GM18507 (cell line): ENCODE measurements at places on chromosomes 7 and 10.

GRCh38 chr7:117273814-117274225 lies 49.0 kb downstream of the WNT2 start:
- DNase-seq = no peak

DNA sequence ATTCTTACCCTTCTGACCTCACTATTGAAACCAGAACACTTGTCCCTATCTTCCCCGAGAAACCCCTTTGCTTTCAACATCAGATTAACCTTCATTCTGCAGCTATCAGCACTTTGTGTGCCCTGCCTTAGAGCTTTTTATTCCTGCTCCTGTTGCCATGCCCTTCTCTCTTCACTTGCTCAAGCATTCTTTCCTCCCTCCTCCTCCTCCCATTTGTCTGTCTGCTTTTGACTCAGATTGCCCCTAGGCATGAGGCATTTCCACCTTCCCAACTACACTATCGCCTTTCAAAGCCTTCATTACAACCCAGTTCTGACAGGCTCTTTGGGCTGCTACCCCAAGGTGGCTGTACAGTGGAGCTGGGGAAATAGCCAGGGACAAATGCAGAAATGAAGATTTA lies 143.3 kb downstream of the SLC25A13 start:
- DNase-seq = no peak

- no peak for DNase-seq
Observed at GRCh38 chr10:112753961-112754411, 196.1 kb upstream of the TCF7L2 start.

GRCh38 chr7:41415471-41416207 lies 287.3 kb downstream of the INHBA start:
- no peak for DNase-seq

GRCh38 chr10:5413012-5413938 lies 918 bp downstream of the NET1 start:
- DNase-seq = no peak

- DNase-seq = no peak
Observed at GRCh38 chr10:95531058-95531809, 29.9 kb downstream of the SORBS1 start.

- DNase-seq = no peak
Observed at GRCh38 chr10:71727738-71728737, 8.5 kb upstream of the C10orf105 start.

DNA sequence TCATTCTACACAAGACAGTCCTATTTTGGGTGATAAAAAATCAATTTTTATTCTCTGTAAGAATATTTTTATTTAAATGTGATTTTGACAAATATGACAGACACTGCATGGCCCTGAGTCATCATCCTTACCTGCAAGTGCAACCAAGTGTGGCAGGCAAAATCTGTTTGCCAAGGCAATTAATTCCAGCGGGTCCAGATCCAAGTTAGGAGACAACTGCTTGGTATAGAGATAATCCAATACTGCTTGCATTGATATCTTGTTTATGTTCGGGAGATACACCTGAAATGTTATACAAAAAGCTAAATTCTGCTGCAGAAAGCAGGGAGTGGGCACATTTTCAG lies 66.2 kb downstream of the RHOBTB1 start:
- no peak for DNase-seq

GRCh38 chr7:11952972-11953371 lies 121.0 kb upstream of the THSD7A start:
- no peak for DNase-seq

DNA sequence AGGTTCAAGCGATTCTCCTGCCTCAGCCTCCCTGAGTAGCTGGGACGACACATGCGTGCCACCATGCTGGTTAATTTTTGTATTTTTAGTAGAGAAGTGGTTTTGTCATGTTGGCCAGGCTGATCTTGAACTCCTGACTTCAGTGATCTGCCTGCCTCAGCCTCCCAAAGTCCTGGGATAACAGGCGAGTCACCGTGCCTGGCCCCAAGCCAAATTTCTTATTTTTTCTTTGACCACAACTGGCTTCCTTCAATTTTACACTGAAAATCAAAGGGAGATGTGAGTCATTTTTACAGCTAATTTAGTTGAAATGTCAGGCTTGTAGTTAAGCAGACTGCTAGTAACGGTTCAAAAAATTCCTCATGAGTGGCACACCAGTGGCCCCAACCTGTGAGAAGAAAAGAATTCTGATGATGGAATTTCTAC lies 7.8 kb downstream of the RNF216 start:
- DNase-seq = no peak

- DNase-seq = peak; percentile 9
Observed at GRCh38 chr10:28367929-28368484, 65.1 kb upstream of the MPP7 start.

GRCh38 chr10:24718031-24718855 lies 5.4 kb downstream of the ARHGAP21 start:
- DNase-seq = no peak
